Endothelial cell of coronary artery (primary cell): ENCODE measurements at places on chromosomes 7 and 10. TPM values are rescaled to one million over a fixed set of nuclear protein-coding genes. Genes with fewer than 3 reads are reported as not detected.

Gene RTKN2
- 0.09 and 0.63 TPM in 2 replicates for total RNA-seq

Gene SFMBT2
- total RNA-seq: 0.18 and 0.19 TPM in 2 replicates

Gene OR6B1
- total RNA-seq: 0.09 TPM in 1 of 2 replicates, not detected in the other

Gene FEZF1
- total RNA-seq: not detected in 2 replicates

Gene TEX47
- total RNA-seq: not detected in 2 replicates

Gene SLC26A5
- not detected in 2 replicates for total RNA-seq

Gene GIMAP5
- 13.6 and 42.8 TPM in 2 replicates for total RNA-seq

Gene GIMAP2
- 47.5 and 55.9 TPM in 2 replicates for total RNA-seq

Gene CUTC
- 20.5 and 25.8 TPM in 2 replicates for total RNA-seq

Gene ZNF239
- 0.99 and 2.9 TPM in 2 replicates for total RNA-seq

Gene NEUROD6
- not detected in 2 replicates for total RNA-seq

Gene FANK1
- 2.4 and 7.8 TPM in 2 replicates for total RNA-seq

Gene UTF1
- total RNA-seq: not detected in 2 replicates

Gene ACTR3C
- total RNA-seq: 0.19 TPM in 1 of 2 replicates, not detected in the other

Gene EGR2
- 0.09 and 0.18 TPM in 2 replicates for total RNA-seq

Gene VSTM4
- 0.09 and 0.27 TPM in 2 replicates for total RNA-seq

Gene NYAP1
- 1.9 and 2.2 TPM in 2 replicates for total RNA-seq

Gene WEE2
- total RNA-seq: 0.09 TPM in 1 of 2 replicates, not detected in the other

Gene ATOH7
- not detected in 2 replicates for total RNA-seq

Gene TMEM209
- total RNA-seq: 6.1 and 6.3 TPM in 2 replicates

Gene BMPER
- 0.45 and 8.8 TPM in 2 replicates for total RNA-seq

Gene OR13A1
- not detected in 2 replicates for total RNA-seq
